Posterior cingulate gyrus (tissue), 11 donors: ENCODE measurements at places on chromosomes 4 and X.

GRCh38 chr4:51906167-51906958 is 63.4 kb downstream of the DCUN1D4 start:
- DNase-seq: no peak

DNA sequence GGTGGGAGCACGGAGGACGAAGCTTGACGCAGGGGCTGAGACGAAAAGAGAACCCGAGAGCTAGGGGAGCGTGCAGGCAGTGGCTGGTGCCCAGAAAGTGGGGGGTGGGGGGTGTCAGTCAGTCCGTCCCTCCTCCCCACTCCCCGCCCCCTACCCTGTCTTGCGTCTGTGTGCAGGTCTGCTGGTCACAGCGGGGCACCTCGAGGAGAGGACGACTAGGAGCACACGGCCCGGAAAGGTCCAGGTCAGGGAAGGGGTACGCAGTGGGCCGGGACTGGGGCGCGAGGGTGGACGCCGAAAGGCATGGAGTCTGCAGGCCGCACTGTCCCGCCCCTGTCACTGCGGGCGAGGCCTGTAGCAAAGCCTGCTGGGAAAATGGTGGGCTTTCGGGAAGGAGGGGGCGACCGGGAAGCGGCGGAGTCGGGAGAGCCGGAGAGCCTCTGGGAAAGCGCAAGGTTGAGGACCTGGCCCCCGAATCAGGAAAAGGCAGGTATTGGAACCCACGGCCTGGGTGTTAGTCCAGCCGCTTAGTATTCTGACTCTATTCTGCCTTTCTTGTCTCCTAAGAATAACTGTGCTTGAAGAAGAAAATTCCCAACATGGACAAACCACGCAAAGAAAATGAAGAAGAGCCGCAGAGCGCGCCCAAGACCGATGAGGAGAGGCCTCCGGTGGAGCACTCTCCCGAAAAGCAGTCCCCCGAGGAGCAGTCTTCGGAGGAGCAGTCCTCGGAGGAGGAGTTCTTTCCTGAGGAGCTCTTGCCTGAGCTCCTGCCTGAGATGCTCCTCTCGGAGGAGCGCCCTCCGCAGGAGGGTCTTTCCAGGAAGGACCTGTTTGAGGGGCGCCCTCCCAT is 769 bp downstream of the TCEAL1 start:
- DNase-seq: peak; percentile 95

GRCh38 chr4:68606240-68606639 is 30.1 kb upstream of the UGT2B17 start:
- no peak for DNase-seq

GRCh38 chrX:113289503-113289902 is 448.9 kb upstream of the AMOT start:
- no peak for DNase-seq

DNA sequence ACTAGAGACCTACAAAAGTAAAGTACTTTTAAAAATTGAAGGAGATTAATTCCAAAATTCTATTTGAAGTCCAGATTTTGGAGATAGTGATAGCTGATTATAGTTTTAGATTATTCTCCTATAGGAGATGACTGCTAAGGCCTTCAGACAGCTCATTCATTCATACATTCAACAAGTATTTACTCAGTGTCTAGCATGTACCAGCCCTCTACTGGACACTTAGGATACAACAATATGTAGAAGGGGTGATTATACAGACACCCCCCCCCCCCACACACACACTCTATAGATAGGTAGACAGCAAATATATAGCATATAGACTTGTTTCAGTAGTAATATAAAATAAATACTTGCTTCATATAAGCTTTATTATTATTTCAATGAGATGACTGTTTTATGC is 60.4 kb upstream of the TAF9B start:
- no peak for DNase-seq

DNA sequence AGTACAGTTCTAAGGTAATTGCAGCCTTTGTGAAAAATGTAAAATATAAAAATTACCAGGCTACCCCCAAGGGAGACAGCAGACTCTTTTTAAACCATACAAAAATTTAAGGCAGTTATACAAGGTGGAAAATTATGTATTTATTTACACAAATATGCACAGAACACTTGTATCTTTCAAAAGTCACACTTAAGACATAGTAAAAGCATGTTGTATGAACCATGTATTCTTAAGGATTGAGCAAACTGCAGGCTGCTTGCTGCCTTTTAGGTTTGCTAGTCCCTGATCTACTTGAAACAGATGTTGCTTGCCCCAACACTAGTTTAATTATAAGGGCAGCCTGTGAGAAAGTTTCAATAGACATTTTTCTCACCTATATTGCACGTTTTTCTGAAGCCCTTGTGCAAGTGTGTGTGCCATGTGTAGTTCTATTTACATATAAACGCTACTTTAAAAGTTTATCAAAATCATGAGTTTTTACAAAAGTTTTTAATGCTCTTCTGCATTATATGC is 72.8 kb downstream of the PRSS12 start:
- no peak for DNase-seq

DNA sequence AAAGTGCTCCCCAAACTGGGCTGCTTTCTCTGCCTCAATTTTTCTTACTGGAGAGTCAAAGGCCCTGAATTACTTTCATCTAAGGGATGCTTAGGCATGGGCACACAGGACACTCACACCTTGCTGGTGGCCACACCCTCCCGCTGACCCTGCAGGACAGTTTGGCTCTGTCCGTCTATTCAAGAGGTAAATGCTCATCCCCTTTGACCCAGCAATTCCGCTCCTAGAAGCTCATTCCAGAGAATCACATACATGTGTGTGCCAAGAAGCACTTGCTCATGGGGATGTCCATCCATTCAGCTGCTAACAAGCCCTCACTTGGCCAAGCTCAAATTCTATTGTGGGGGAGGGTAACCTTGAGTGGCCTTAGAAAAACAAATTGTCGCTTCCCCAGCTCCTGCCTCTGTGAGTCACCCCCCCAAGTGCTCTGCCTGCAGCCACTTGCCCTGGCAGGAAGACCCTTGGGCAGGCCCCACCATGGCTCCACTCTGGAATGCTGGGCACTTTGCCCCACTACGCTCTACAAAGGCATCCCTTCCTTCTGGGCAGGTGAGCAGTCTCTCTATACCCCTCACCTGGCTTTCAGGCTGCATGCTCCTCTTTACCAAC is 54.5 kb downstream of the HTRA3 start:
- peak; percentile 3 for DNase-seq

DNA sequence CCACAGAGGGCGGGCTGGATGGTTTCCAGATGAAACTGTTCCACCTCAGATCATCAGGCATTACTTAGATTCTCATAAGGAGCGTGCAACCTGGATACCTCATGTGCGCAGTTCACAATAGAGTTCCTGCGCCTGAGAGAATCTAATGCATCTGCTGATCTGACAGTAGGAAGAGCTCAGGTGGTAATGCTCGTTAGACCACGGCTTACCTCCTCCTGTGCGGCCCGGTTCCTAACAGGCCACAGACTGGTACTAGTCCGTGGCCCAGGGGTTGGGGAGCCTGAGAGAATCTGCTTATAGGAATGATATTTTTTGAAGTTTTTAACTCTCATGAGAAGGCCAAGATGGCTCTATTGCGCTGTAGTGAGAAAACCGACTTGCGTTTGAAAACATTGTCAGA is 5.4 kb downstream of the NCAPG start:
- DNase-seq: no peak
